ENCODE measurements at places on chromosomes 5 and 9.

DNA sequence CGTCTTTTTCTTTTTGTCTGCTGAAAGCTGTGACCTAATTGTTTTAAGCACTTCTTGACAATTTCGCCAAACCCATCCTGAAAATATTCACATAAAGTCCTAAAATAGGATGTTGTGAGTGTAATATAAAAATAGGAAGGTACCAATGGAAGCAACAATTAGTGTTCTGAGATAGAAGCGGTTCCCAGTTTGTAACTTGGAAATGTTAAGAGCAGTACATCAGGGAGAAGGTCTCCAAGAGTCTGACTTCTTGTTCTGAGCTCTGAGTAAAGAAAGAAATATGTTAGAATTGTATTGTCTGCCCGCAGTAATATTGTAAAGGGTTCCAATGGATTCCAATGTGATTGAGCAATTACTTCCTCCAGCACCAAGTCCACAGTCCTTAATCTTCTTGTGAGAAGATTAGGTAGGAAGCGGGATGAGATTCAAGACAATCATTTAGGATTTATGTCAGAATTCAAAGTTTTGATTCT, 3.9 kb downstream of the VCAN start:
- no peak for DNase-seq

- DNase-seq = no peak
These were observed 639 bp downstream of the AMACR start for GRCh38 chr5:34007201-34007620.

- DNase-seq = no peak
These were observed 9.6 kb downstream of the FBXW2 start for GRCh38 chr9:120783602-120784047.

GRCh38 chr9:73684601-73685000, 532.9 kb downstream of the ANXA1 start:
- no peak for DNase-seq

DNA sequence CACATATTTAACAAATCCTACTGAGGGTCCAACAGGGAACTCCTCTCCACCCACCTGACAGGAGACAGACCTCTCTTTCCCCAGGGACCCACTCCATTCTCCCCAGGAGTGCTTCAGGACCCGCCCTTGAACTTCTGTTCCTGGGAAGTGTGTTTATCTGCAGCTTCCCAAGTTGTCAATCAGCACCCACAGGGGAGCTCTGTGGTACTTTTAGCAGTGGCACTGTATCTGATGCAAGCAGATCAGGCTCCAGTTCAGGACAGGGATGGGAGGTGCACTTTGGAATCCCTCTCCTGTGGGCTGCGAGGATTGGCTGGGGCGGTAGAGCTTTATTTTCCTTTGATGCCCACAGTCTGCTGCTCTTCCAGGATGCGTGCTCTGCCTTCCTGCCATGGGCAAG, 8.7 kb downstream of the GALNT10 start:
- DNase-seq = no peak

DNA sequence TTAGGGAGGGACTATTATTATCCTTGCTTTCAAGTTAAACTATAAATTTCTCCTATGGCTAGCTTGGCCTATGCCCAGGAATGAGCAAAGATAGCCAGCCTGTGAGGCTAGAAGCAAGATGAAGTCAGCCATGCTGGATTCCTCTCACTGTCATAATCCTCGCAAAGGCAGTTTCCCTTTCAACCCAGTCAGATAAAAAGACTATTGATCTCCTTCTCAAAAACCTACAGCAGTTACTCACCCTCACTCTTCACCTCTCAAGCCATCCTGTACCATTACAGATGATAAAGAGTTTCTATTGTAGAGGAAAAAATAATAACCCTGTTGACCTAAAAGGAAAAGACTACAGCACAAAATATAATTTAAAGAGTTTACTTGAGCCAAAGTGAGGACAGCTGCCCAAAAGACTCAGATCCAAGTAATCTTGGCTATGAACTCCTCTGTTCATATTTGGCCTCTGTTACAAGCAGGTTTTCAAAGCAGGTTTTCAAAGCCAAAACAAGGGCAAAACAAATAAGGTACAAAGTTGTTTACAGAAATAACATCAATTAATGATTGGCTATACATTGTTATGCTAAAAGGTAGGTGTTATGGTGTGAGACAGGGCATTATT, 41.7 kb downstream of the KCNV2 start:
- DNase-seq = no peak

- peak; percentile 15 for DNase-seq
These were observed 145.9 kb upstream of the FST start for GRCh38 chr5:53334431-53334941.

- no peak for DNase-seq
These were observed 214.1 kb downstream of the CD180 start for GRCh38 chr5:66982470-66982869.

GRCh38 chr5:7271435-7272084, 124.4 kb upstream of the ADCY2 start:
- DNase-seq = no peak

DNA sequence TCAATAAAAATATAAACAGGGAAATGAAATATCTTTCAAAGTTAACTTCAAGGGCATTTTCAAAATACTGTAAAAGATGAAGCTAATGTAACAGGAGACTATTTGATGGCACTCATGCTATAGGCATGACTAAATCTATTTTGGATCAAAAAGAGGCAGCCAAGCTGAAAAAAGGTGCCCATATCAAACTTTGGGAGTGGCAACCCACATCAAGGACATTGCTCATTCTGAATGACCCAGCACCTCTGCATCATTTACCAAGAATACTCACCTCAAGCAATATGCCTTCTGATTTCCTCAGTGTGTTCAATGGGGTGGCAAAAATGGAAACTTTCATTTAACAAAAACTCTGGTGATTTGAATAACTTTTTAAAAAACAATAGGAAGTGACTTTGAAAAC, 853.3 kb downstream of the TLE1 start:
- no peak for DNase-seq

DNA sequence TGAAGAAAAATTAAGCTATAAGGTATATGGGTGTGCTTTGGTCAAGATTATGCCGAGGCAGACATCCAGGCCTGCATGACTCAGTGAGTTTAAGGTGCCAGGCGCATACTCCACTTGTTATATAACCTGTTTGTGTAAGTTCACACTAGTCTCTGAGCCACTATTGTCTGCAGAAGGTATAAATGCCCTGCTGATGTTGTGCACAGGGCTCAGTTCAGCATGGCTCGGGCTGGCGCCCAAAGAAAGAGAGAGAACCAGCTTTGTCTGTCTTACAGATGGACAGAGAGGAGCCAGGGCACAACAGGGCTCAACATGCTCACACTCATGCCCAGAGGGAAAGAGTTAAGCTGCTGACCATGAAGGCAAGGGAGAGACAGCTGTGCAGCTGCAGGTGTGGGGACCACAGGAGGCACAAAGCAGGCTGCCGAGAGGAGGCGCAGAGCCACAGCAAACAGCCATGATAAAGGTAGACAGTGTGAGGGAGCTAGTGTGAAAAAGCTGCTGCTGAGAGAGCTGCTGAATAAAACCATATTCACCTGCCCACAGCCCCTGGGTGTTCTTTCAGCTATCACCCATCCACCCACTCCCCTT, 1587.6 kb upstream of the C9orf72 start:
- DNase-seq = no peak

DNA sequence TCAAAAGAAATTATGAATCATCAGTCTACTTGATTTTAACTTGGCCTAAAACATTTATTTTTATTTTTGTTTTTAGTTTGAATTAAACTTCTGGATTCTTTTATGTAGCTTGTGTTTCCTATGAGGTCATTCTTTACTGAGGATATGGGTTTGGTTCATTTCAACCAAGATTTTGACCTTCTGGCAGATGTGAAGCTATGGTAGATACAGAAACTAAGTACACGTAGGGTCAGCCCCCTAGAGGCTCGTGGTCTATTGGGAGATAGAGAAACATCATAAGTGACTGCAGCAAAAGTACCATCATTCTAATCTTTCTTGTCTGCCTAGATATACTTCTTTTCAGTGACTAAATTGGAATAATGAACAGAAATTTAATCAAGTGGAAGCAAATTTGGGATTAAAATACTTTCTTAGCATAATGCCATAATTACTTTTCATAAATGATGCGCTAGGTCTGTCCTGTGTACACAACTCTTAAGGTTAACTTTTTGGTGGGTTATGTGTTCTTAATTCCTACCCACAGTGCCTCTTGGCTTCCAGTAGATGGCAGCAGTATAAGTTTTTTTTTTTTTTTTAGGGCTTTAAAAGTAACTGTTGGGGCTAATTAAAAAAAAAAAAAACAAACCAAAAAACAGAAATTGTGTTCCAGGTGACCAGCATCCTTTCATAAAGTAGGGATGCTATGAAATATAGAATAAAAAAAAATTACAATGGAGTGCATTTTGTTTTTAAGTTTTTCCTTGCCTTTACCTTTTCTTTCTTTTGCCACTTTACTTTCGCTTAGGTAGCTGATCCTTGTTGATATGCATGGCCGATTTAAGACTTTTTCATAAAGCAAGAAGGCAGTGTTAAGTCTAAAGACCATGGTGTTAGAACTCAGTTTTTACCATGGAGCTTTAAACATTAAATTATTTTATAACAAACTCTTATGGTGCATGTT, 49.9 kb downstream of the LRRTM2 start:
- no peak for DNase-seq

GRCh38 chr9:123725389-123725788, 204.5 kb downstream of the DENND1A start:
- no peak for DNase-seq

DNA sequence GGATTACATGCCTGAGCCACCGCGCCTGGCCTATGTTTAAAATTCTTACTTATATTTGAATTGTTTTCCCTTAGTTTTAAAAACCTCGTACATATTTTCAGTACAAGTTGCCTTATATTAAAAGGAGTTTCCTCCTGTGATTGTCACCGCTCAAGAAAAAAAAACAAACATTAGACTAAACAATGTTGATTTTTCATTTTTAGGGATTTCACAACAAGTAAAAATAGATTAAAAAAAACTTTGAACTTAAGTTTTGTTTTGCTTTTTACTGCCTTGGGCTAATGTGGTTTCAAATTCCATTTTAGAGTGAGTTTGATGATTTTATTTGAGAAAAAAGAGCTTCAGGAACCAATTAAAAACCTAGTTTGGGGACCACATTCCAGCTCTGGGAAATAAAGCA, 1196.6 kb upstream of the CDH18 start:
- no peak for DNase-seq

- no peak for DNase-seq
These were observed 29.8 kb downstream of the PIK3R1 start for GRCh38 chr5:68245319-68245718.

- no peak for DNase-seq
These were observed 132.9 kb downstream of the SUSD1 start for GRCh38 chr9:112042244-112042638.

- DNase-seq = no peak
These were observed 44.4 kb downstream of the RFK start for GRCh38 chr9:76349865-76350264.

- no peak for DNase-seq
These were observed 200.0 kb downstream of the ATP10B start for GRCh38 chr5:160651692-160652645.

DNA sequence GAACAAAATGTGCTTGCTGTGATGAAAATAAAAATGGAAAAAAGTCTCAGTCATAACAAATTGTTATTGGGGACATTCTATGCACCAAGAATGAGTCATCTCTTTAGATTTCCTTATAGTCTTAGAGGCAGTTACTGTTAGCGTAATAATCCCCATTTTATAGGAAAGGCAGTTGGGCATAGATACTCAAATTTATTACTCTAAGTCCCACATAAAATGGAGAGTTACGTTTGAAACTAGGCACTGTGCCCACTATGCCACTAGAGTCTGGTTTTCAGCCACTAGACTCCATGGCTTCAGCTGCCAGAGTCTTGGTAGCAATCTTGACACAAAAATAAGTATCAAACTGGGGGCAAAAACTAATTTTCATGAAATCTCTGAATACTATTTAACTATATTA, 317.9 kb upstream of the MEF2C start:
- DNase-seq = no peak

Measured in SIG-M5 (cell line).